ENCODE measurements at places on chromosomes 3 and 15.

DNA sequence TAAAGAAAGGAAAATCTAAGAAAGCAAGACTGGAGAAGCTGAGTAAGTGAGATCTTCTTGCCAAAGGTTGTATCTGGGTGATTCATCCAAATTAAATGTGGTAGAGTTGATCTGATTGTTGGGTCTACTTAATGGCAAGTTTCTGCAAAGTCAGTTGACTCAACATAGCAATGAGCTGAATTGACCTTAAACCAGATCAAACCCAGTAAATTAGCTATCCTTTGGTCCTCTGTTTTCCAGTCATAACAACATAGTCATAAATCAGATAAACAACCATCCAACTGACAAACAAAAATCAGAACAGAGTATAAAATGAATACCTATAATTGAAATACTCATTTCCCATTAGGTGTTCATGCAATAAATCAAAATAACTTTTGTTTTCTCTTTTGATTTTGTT lies 142.6 kb upstream of the CFAP20DC start:
- no peak for DNase-seq

DNA sequence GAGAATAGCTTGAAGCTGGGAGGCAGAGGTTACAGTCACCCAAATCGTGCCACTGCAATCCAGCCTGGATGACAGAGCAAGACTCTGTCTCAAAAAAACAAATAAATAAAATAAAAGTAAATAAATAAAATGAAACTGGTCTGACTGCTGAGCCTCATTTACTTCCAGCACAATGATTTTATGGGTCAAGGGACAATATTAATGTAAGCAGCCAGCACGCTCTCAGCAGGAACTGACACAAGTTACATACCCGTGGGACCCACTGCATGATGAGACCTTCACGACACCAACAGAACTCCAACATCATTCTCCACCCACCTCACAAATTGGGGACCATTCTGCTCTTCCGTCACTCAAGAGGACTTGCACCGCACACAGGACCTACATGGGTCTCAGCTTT lies 230.3 kb downstream of the MAGI1 start:
- DNase-seq, result no peak

DNA sequence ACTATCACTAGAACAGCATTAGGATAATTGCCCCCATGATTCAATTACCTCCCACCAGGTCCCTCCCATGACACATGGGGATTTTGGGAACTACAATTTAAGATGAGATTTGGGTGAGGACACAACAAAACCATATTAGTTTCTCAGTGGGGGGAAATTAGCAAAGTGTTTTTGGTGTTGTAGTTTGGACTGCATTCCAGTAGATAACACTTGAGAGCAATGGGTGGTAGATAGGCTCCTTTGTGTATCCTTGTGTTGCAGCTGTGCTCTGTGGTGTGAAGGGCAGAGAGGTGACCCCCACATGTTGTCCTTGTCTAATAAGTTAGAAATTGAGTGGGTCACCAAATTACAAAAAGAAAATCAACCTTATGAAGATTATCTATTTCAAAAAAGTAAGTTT lies 223.8 kb downstream of the SATB1 start:
- DNase-seq, result no peak

DNA sequence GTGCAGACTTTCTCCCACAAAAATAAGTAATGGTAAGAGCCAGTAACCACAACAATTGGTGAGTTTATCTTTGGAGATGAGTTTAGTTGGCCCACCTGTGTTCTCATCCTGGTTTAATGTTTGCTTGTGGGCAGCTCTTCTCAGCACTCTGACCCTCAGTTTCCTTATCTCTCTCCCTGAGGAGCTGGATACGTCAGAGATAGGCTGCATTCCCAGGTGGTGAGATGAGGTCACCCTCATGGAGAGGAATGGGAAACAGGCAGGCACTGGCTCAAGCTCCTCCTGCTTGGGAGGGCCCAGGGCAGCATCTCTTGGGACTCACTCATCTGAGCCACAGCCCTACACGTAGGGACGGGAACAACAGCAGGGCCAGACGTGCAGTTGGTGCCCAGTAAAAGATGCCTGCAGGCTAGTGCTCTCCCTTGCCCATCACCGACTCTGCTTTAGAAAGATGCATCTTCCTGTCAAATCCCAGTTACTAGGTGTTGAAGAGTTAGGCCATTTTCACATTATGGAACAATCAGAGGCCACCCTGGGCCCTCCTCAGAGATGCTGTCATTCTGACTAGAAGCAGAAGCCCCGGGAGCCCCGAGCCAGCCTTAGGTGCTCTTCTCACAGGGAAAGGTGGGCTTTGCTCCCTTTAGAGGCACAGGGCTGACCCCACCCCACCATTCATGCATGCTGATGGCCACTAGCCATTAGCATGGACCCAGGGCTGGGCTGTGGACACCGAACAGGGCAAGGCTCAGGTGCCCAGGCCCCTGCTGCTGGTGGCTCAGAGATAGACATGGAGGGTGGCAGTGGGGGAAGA lies 59.7 kb downstream of the GRIP2 start:
- no peak for DNase-seq

GRCh38 chr15:68204361-68204760 lies 771 bp downstream of the CALML4 start:
- DNase-seq, result no peak

Data from stimulated activated CD8-positive, alpha-beta memory T cell treated with anti-CD3 and anti-CD28 coated beads, Interleukin-2, amount 100 ng/mL, for 1 hour (primary cell).